ENCODE measurements at places on chromosomes 2 and 18. TPM values are rescaled to one million over a fixed set of nuclear protein-coding genes. Genes with fewer than 3 reads are reported as not detected.

HOXD11 gene
- total RNA-seq: 6.5 TPM

KCNK3 gene
- 0.57 TPM for total RNA-seq

RAB6C gene
- not detected for total RNA-seq

CPO gene
- 0.05 TPM for total RNA-seq

ACVR1C gene
- 0.03 TPM for total RNA-seq

KCNG2 gene
- total RNA-seq: not detected

SLC5A7 gene
- total RNA-seq: not detected

RAX gene
- total RNA-seq: not detected

VWA3B gene
- not detected for total RNA-seq

CAPN14 gene
- total RNA-seq: 0.04 TPM

HOXD9 gene
- total RNA-seq: 1.1 TPM

SLC9A4 gene
- total RNA-seq: not detected

FOXD4L1 gene
- total RNA-seq: 0.35 TPM

SP140 gene
- not detected for total RNA-seq

POTEC gene
- total RNA-seq: not detected

CD8B2 gene
- not detected for total RNA-seq

RASGRP3 gene
- 0.98 TPM for total RNA-seq

IL36RN gene
- 0.02 TPM for total RNA-seq

SPC25 gene
- total RNA-seq: 19.4 TPM
